Fibroblast of skin of abdomen (primary cell): ENCODE measurements at places on chromosomes 3 and 15.
A peak's percentile ranks its signal among the peaks of the same experiment; 100 is the strongest.

DNA sequence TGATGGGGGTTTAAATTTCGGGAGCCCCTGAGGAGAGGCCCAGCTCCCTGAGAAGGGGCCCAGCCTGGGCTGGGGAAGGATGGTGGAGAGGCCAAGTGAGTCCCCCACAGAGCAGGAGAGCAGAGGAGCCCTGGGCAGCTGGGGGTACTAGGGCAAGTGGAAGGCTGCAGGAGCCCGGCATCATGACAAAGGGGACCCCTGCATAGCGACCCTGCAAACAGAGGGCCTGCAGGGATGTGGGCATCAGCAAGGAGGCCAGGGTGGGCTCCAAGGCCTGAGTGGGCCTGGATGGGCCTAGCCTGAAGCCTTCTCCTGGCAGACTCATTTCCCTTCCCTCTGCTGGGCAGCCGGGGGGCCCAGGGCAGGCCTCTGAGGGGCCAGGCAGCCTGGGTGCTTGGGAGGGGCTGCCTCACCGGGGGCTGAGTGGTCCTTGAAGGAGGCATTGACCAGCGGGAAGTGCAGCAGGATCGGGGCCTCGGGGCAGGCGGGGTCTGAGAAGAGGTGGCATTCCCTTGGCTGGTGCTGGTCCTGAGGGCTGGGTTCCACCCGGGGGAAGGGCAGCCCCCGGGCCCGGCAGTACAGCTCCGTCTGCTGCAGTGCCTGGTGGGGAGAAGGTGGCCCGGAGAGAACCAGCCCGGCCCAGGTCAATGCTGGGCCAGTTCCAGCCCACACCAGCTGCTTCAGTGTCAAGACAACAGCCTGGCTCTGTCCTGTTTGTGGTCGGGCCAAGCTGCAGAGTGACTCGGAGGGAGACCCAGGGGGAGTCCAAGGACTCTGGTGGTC lies 24.7 kb downstream of the PLA2G4D start:
- DNase-seq, result no peak

DNA sequence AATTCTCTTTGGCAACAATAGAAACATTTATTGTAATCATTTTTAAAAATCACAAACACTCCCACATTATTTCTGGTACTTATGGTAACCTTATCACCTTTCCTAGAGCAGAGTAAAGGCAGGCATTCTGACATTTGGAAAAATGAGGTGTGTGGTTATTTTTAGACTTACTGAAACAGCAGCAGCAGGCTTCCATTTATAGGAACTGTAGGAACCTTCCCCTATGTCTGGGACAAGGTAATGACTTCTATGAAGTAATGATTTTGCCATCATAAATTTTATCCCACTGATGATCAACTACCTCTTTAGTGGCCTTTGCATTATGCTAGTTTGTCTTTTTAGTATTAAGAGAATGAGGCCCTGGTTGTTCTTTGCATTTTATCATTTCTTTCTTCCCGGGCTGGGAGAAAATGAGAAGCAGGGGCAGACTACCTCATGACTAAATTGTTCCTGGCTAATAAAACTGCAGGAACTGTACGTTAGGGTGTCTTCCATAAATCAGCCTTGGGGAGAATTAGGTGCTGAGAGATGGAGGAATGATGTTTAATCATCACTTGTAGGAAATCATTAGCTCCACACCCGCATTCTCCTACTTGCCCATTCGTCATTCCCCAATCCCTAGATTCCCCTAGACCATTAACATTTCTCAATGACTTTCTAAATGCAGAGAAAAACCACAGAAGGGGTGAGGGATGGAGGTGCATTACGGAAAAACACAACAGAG lies 680.3 kb downstream of the AGBL1 start:
- DNase-seq, result peak; percentile 3

DNA sequence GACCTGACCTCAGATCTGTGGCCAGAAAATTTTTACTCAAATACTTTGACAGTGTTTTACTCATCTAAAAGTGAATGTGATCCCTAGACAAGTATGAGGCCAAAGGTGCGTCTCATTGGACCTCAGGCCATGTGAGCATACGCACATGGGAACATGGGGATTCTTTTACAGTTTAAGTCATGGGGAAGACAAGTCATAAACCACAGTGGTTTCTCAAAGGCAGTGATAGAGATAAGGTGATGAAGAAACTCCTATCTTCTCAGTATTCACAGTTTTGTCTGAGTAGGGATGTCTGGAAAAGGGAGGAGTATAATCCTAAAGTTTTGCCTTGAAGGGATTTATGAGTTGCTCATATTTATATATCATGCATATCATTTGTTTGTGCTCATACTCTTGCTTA lies 173.8 kb downstream of the FNDC3B start:
- peak; percentile 48 for DNase-seq

DNA sequence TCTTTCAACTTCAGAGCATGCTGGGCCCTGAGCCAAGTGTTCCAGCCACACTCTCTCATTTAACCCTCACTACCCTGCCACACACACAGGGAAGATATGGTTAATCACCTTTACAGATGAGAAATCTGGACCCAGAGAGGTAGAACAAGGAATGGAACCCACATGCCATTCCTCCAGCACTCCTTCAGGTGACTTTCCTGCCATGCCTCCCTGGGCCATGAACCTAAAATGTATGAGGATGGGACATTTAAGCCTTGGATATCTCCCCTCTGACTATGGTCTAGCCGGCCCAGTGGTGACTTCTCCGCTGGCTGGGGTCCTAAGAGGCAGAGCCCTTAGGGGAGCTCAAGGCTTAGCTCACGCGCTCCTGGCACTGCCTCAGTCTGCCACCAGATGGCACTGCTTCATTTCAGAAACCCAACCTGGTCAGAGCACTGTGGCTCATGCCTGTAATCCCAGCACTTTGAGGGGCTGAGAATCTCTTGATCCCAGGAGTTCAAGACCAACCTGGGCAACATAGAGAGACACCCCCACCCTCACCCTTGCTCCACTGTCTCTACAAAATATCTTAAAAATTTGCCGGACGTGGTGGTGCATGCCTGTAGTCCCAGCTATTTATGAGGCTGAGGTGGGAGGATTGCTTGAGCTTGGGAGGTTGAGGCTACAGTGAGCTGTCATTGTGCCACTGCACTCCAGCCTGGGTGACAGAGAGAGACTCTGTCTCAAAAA lies 2.2 kb upstream of the DCAF1 start:
- DNase-seq, result peak; percentile 71

- no peak for DNase-seq
These were observed 5.7 kb downstream of the DNAH12 start for GRCh38 chr3:57538465-57538864.

- DNase-seq, result no peak
These were observed 816.3 kb upstream of the CFAP20DC start for GRCh38 chr3:59866076-59866475.

DNA sequence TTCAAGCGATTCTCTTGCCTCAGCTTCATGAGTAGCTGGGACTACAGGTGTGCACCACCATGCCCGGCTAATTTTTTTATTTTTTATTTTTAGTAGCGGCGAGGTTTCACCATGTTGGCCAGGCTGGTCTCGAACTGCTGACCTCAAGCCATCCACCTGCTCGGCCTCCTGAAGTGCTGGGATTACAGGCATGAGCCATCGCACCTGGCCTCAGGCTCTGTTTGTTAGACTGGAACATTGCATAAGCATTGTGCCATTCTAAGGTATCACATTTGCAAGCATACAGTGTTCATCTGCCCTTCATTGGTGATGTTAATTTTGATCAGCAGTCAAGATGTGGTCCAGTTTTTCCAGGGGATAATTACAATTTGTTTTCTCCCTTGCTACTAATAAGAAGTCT lies 43.0 kb downstream of the SQOR start:
- no peak for DNase-seq

- DNase-seq, result peak; percentile 90
These were observed 82.1 kb downstream of the FILIP1L start for GRCh38 chr3:100032243-100032642.

DNA sequence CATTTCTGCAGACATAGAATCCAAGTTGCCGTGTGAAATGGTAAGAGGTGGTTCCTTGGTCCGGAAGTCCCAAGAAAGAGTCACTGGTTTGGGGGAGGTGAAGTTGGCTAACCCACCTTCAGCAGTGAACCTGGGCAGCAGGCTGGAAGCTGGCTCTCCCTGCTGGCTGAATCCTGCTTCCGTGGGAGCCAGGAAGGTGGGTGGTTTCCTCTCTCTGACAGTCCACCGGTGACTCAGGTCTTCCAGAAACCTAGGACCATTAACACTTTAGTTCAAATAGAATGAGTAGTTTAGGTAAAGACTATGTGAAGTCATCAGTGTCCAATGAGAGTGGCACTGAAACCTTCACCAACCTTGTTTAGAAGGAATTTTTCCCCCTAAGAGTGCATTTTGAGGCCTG lies 87.4 kb upstream of the CACNA2D3 start:
- DNase-seq, result no peak

GRCh38 chr3:46280105-46280797 lies 38.0 kb downstream of the CCR3 start:
- peak; percentile 31 for DNase-seq

GRCh38 chr3:40207796-40208195 lies 101.7 kb upstream of the EIF1B start:
- peak; percentile 8 for DNase-seq

DNA sequence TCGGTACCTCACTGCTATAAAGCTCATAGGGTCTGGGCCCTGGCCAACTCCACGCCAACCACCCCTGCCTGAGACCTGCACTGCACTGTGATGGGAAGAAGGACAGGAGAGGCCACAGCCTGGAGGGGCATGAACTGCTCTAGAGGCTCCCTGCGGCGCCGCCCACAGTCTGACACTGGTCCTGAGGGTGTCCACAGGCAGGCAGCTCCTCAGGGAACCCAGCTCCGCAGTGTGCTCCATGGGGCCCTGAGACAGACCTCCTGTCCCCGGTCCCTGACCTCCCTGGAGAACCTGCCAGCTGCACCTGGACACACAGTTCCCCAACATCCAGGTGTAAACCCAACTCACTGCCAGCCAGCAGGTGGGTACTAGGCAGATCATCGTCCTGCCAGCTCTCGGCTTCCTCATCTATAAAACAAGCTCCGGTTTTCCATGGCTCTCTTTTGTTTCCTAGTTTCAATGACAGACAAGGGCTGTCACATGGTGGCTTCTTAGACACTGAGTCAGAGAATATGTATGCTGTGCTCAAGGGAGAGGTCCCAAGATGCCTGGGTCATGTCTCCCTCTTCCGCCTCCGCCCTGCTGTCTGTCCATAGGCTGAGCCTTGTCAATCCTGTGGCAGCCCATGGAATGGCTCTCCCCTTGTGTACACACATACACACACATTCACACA lies 5.1 kb upstream of the HAPLN3 start:
- peak; percentile 65 for DNase-seq

GRCh38 chr15:42447599-42447998 lies 43.3 kb downstream of the ZNF106 start:
- DNase-seq, result no peak

DNA sequence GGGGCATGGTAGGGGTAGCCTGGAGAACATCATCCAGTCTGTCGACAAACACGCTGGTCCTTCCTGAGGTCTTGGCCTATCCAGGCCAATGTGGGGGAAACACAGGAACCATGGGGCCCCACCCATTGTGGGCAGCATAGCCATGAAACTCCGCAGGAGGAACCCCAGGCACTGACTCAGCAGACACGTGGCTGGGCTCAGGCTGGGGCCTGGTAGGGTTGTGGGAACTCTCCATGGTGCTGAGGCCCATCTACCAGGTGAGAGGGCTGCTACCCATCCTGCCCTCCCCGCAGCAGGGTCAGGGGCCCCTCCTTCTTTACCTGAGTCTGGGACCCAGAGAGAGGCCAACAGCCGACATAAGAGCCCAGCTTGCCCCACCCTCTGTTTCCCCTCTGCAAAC lies 22.6 kb upstream of the CACNA2D2 start:
- DNase-seq, result peak; percentile 36

DNA sequence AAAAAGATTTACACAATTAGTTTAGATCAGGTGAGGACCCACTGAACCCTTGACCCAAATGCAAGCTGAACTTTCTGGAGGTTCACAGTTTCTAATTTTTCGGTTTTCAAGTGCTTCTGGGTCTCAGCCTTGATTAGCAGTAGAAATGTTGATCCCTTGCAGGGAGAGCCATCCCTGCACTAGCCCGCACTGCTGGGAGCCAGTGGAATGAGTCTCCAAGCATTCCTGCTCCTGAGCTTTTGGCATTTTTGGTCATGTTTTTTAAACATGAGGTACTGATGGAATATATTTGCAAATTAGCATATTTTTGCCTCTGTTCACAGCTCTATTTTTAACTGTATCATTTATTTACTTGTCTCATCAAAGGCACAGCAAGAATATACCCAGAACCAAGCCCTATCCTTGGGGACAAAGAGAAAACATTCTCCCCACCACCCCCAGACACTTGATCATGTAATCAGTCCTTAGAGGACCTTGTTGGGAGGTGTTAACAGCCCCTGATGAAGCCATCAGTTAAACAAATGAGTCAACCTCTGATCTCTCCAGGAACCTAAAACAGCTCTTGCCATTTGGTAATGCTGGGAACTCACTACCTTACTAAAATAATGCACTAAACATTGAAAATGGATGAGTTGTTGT lies 119.0 kb upstream of the CTDSPL start:
- DNase-seq, result no peak

GRCh38 chr3:28467414-28467813 lies 118.8 kb upstream of the AZI2 start:
- DNase-seq, result no peak

DNA sequence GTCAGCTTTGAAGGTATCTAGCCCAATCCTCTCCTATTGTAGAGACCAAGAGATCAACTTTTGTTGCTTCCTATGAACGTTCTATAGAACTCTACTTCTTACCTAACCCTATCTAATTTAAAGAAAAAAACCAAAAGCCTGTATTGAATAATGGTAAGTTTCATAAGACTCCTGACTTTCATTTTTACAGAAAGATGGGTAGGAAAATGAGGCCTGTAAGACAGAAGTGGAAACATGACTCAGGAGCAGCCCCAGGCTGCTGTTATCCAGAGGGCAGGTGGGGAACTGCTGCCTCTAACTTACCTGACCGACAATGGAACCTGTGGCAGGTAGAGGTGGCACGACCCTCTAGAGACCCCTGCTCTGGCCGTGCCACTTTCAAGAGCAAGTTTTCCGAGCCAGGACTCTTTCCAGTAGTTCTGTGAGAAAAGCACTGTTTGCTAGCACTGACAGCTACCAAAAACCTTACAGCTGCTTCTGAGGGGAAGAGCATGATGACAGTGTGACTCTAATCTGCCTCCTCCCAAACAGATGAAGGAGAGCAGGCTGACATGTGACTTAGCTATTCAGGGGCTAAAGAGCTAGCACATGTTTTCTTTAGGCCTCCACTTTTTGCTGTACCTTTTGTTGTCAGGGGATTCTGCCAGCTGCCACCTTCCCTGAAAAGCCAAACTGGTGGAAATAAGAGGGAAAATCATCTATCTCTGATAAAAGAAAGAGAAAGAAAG lies 17.5 kb downstream of the POPDC2 start:
- DNase-seq, result peak; percentile 34
